GM13977 (cell line): ENCODE measurements at places on chromosomes 16 and 17.
A peak's percentile ranks its signal among the peaks of the same experiment; 100 is the strongest.

- no peak for DNase-seq
Measured at GRCh38 chr17:17191961-17192381, 14.2 kb downstream of the PLD6 start.

- DNase-seq = no peak
Measured at GRCh38 chr17:15239491-15239890, 25.6 kb downstream of the PMP22 start.

- no peak for DNase-seq
Measured at GRCh38 chr17:28597606-28598383, 1.0 kb downstream of the SPAG5 start.

GRCh38 chr16:80518436-80518835, 22.4 kb upstream of the DYNLRB2 start:
- DNase-seq = no peak

- no peak for DNase-seq
Measured at GRCh38 chr17:62675260-62675659, 47.8 kb downstream of the MRC2 start.

GRCh38 chr16:4101421-4102219, 14.6 kb downstream of the ADCY9 start:
- no peak for DNase-seq

GRCh38 chr17:77456951-77457548, 316.3 kb downstream of the SEC14L1 start:
- DNase-seq = no peak

- no peak for DNase-seq
Measured at GRCh38 chr16:28098959-28099945, 35.7 kb upstream of the GSG1L start.

- DNase-seq = no peak
Measured at GRCh38 chr17:82126556-82127314, 28.7 kb upstream of the FASN start.

GRCh38 chr17:50117202-50118051, 12.5 kb downstream of the SAMD14 start:
- DNase-seq = peak; percentile 79

DNA sequence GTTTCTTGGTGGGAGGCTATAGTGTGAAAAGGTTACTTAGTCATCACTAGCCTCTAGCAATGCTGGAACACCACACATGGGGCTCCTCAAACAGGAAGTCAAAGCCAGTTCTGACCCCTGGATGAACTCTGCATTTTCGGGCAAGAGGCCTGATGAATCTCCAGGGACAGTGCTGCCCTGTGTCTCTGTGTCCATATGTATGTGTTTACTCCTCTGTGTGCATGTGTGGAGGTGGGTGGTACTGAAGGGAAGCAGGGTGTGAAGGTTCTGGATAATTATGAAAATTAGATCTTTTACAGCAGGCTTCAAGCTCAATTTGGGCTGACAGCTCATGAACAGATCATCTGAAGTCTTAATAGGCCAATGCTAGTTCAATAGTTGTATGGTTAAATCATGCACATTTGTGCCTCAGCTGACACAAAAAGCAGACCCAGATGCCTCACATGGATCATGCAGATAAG, 133.6 kb downstream of the SNX11 start:
- DNase-seq = peak; percentile 46

DNA sequence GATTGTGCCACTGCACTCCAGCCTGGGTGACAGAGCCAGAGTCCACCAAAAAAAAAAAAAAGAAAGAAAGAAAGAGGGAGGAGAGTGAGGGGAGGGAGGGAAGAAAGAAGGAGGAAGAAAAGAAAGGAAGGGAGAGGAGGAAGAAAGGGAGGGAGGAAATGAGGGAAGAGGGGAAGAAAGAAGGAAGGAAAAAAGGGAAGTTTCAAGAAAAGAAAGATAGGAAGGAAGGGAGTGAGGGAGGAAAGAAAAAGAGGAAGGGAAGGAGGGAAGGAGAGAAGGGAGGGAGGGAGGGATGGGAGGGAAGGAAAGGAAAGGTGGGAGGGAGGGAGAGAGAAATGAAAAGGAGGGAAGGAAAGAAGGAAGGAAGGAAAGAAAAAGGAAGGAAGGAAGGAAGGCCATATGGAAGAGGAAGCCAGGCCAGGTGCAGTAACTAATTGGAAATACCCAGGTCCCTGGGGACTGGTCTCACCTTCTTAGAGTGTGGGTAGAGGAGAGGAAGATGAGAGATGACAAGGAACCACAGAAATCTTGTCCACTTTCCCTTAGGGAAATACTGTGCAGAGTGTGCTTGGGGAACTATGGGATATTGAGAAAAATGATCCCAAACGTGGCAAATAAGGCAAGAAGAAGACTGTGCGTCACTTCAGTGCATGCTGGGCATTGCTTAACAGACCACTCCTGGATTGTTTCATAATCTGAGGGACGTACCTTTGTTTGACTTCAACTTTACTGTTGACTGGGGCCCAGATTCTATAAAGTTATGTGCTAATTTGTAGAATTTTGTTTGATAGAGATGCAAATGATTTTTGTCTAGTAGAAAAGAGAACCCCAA, 15.1 kb upstream of the CSNK2A2 start:
- DNase-seq = no peak
